ENCODE measurements at places on chromosomes 11 and 22.

GRCh38 chr22:43039800-43040199, 24.9 kb upstream of the PACSIN2 start:
- no peak for DNase-seq

GRCh38 chr11:85718991-85719807, 33.2 kb upstream of the CCDC89 start:
- no peak for DNase-seq

GRCh38 chr11:65589444-65590239, 6.0 kb downstream of the KCNK7 start:
- peak; percentile 67 for DNase-seq

DNA sequence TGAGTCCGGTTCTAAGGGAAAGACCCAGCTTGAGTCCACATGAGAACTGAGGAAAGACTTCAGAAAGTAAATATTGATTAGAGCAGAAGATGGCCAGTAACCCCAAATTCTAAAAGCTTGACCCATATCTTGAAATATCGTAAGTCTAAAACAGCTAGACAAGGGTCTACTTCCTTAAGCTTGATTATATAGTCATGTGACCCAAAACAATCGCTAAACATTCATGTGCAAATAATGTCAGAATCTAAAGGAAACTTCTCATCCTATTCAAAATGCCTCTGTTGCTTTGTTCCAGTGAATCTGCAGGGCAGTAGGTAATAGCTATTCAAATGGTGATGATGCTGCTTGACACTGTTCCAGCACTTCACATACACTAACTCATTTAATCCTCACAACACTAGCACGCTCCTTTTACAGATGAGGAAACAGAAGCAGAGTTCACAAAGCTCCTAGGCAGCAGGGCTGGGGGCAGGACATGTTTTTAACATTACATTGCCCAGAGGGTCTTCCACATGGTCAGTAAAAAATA, 52.6 kb downstream of the TCF20 start:
- DNase-seq = no peak

- DNase-seq = no peak
Observed at GRCh38 chr11:12408156-12408770, 30.9 kb downstream of the PARVA start.

- DNase-seq = no peak
Observed at GRCh38 chr11:8732748-8733241, 50.2 kb downstream of the RPL27A start.

DNA sequence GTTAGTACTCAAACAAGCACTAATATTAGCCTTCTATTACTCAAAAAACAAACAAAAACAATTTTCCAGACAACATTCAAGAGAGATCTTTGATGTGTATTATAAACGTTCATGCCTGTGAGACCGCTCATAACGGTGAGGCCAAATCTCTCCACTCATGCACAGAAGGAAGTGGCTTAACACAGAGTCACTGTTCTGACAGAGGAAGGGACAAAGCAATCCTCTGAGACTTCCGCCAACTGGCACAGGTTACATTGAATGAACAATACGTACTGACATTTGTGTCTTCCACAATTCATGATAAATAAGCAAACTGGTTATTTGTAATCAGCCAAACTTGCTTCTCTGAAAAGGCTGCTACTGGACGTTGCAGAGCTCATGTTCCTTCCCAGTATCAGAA, 30.5 kb downstream of the CHKA start:
- no peak for DNase-seq

DNA sequence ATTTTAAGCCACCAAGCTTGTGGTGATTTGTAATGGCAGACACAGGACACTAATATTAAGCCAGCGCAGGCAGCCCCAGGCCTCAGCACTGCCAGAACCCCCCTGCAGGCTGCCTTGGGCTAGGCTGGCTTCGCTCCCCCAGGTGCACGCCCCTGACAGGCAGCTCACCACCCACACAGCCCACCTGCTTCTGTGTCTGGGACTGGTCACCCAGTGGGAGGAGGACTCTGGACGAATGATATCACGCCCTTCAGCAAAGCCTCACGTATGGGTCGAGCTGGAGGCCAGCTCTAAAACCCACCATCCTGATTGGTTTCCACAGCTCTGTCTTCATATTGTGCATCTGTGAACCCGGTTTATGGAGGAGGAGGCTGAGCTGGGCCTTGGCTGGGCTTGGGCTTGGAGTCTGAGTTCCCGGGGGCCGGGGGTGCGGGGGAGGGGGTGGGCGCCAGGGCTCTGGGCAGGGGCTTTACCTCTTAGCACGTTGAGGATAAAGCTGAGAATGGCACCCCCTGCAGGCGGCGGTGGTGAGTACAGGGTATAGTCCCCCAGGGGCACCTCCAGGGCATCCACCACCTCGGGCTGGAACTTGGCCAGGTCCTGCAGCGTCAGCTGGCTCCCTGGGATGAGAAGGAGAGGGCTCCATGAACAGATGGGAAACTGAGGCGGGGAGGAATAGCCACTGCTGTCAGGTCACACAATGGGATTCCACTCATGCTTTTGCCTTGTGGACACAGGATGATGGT, 13.8 kb downstream of the GGT5 start:
- DNase-seq = peak; percentile 40

GRCh38 chr11:33211153-33211552, 46.0 kb upstream of the HIPK3 start:
- no peak for DNase-seq

DNA sequence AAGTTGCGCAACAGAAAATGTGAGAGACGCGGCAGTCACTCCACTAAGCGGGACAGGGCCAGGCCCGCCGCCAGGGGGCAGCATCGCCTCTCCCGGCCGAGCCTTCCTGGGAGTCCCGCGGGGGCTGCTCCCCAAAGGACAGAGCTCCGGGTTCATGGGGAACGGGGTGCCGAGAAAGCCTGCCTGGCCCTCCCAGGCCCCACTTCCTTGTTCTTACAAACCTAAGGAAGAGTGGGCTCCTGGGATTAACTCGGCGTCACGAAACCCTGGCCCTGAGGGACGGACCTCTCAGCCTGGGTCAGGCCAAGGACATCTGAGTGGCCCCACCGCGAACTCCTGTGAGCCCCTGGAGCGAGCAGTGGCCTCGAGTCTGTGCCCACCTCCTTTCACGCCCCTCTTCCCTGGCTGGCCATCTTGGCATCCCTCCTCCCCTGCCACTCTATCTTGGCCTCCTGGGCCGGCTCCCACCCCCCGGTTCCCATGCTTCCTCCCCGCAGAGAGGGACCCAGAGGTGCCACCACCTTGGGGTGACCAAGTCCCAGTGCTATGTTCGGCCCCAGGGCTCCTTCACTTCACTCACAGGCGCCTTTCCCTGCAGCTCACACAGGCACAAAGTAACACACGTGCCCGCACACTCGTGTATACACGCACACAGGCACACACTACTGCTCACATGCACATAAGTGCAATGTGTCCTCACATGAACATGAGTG, 99.9 kb upstream of the FGF3 start:
- DNase-seq = peak; percentile 38

- no peak for DNase-seq
Observed at GRCh38 chr11:20075627-20076026, 84.6 kb downstream of the DBX1 start.

- DNase-seq = no peak
Observed at GRCh38 chr11:120134931-120135228, 3.0 kb downstream of the TRIM29 start.

- peak; percentile 18 for DNase-seq
Observed at GRCh38 chr11:125141686-125142535, 22.6 kb upstream of the PKNOX2 start.

DNA sequence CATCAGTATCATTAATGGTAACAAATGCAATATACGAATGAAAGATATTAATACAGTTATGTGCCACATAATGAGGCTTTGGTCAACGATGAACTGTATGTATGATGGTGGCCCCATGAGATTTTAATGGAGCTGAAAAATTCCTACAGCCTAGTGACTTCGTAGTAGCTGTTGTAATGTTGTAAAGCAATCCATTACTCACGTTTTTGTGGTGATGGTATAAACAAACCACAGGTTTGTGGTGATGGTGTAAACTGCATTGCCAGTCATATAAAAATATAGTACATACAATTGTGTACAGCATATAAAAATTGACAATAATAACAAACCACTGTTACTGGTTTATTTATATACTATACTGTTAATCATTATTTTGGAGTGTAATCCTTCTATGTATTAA, 27.4 kb upstream of the GRIA4 start:
- no peak for DNase-seq

DNA sequence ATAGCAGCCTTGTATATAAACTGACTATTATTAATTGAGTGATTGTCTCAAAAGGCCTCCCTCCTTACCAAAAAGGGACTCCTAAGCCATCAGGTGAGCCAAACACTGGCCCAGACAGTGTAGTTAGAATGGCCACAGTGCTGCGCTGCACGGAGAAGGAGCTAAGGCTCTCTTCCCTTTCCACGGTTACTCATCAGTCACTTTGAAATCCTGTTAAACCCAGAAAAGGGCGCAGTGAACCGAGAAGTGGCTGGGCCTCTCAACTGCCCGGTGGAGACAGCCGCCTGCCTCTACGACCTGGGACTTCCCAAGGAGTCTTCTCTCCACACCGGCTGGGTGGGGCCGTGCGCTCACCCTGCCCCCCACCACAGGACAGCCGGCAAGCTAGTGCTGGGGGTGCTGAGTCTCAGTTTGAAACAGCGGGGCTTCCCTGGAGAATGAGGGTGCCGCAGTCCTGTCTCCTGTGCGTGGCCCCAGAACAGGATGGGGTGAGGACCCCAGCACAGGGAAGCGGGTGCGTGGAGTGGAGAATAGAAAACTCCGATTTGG, 1.3 kb downstream of the MYH9 start:
- no peak for DNase-seq

DNA sequence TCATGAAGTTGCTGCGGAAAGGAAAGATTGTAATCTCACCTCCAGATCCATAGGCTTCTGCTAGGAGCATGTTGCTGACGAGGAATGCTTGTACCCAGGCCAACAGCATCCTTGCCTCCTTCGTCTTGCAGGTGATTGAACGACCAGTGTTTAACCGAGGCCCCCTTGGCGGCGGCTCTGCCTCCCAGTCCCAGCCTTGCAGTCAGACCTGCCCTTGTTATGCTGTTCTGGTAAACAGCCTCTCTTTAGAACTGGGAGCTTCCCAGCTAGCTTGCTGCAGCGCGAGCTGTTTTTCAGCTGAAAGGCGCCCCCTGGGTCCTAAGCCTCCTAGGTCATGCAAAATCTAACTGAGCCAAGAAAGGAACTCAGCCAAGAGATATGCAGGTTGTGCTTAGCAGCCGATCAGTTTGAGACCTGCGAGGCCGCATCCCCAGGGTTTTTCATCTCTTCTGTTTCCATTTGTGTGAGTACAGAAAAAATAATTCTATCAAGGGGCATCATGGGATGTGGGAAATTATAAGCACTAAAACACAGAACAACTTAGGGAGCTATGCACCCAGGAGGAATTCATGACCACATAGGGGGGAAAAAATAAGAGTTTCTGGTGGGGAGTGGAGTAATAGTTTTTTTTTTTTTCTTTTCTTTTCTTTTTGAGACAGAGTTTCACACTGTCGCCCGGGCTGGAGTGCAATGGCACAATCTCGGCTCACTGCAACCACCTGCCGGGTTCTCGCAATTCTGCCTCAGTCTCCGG, at the start of gene PIK3IP1:
Gene PIK3IP1, minus strand, starts transcription at position 253 of the 754 bp plus-strand sequence. Its CDS starts 144 bp downstream, at position 109.
- DNase-seq = peak; percentile 75

GRCh38 chr22:36923131-36923788, 9.8 kb downstream of the CSF2RB start:
- DNase-seq = no peak

GRCh38 chr11:86483940-86484794, 109.5 kb downstream of the CCDC81 start:
- no peak for DNase-seq

- no peak for DNase-seq
Observed at GRCh38 chr11:119889111-119889510, 160.1 kb upstream of the NECTIN1 start.

DNA sequence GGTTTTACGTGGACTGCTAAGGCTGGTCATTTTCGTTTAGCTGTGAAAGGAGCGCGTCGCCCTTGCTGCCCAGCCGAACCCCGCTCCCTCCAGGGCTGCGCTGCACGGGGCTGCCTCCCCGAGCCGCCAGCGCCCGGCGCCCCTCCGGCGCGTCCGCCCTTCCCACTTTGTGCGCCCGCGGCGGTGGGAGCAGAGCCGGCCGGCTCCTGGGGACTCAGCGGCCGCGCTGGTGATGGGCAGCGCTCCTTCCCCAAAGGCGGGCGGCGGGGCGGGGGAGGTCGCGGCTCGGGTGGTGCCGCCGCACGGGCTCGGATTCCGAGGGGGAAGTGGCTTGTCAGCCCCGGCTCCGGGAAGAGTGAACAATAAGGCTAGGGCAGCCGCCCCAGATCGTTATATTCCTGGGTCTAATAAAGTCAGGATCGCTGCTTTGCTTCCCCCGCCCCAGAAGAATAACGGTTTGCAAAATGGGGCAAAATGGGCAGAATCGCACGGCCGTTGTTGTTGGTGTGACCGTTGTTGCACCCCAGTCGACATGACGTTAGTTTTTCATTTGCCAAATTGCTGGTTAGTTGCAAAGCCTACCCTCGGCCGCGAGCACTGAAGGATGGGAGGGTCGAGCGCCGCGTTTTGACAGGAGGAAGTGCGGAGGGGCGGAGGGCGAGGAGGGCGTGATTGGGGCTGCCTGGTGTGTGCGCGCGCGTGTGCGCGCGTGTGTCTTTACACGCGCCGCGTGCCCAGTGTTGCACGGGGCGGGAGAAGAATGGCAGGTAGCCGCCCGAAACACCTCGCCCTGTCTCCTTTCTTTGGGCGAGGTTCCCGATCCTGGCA, 745 bp downstream of the NCAM1 start:
- DNase-seq = no peak

DNA sequence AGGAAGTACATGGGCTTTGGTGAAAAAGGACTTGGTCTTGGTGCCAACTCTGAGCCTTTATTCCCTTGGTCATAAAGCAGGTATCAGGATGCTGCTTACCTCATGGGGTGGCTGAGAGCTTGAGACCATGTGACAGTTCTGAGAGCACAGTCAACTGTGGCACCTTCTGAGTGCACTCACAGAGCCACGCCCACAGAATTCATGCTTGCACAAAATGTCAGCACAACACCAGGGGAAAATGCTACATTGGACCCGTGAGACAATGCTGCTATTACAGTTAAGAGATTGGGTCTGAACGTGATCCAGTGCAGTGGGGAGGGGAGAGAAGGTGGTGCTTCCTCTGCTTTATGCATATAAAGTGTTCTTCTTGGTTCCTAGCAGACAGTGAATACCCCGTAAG, 79.5 kb upstream of the SPON1 start:
- DNase-seq = no peak

DNA sequence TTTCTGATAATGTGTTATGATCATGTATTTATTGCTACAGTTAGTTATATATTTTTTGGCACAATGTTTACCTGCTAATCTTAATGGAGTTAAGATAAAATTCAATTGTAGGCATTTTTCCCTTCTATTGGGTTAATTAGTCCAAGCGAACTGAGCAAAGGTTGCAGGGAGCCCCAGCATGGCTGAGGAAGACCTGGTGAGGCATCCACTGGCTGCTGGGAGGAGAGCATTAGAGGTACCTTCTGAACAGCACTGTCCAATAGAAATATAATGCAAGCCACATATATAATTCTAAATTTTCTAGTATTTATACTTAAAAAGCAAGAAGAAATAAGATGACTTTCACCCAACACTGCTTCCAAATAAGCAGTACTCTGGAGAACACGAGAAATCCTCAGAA, 689 bp upstream of the TMEM126A start:
- no peak for DNase-seq
